Right hindlimb (tissue), 1 donor: ENCODE measurements at places on chromosomes 5 and 9.
A peak's percentile ranks its signal among the peaks of the same experiment; 100 is the strongest.

GRCh38 chr5:127423173-127423798 lies 94.2 kb upstream of the PRRC1 start:
- no peak for DNase-seq

- DNase-seq, result no peak
These were observed 179.3 kb upstream of the FGF10 start for GRCh38 chr5:44568519-44568918.

- no peak for DNase-seq
These were observed 78.1 kb downstream of the MED27 start for GRCh38 chr9:132001567-132001966.

DNA sequence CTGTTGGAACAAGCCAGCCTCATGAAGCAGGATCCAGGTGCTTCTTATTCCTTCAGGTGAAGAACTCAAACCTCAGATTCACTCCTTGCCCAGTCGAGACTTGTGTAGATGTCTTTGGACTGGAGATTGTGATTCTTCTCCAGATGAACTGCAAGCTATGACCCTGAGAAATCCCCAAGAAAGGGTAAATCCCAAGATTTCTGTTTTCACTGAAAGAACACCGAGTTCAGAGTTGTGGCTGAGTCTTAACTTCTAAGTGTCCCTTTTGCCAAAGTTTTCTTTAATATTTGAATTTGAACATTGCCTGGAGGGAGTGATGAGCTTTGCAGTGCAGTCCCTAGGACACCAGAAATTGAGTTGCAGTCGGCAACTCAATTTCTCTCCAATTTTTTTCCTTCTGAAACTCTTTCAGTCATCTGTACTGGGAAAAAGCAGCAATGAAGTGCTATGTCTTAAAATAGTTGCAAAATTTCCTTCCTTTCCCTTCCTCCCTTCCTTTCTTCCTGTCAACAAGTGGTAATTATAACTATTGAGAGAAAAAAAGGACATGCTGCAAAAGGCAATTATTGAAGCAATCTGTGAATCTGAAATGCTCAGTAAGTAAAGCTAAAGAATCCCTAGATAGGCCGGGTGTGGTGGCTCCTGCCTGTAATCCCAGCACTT lies 56.1 kb downstream of the ANKRD55 start:
- DNase-seq, result no peak

- DNase-seq, result no peak
These were observed 60.7 kb downstream of the PRRT1B start for GRCh38 chr9:131605770-131606590.

DNA sequence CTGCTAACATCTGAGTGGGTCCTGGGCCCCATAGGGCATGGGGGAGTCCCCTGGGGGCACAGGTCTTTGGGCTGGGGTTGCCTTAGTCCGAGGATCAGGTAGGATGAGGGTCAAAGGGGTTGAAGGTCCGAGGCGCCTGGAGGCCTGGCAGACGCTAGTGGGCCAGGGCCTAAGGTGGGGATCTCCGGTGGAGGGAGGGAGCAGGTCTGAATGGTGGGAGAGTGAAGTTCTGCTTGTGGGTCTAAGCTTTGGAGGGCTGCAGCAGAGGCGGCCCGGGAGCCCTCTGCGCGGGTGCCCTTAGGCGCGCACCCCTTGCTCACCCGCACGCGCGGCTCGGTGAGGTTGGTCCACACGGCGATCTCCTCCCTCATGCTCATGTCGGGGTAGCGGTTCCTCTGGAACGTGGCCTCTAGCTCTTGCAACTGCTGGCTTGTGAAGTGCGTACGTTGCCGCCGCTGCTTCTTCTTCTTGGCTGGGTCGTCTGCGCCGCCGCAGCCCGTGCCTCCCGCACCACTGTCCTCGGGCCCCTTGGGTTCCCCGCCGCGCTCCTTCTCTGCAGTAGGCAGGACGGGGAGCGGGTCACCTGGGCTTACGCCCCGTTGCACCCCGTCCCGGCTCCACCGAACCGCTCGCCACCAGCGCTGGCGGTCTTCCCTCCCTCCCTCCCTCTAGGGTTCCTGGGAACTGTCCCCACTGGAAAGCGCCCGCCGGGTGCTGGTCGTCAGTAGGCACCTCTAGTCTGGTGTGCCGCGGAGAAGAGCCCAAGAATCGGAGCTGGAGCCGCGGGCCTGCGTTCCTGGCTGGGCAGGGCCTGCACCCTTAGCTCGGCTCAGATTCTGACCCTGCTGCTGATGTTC lies 2.8 kb downstream of the PITX1 start:
- peak; percentile 51 for DNase-seq

GRCh38 chr5:146754621-146755020 lies 123.9 kb downstream of the PPP2R2B start:
- DNase-seq, result no peak

DNA sequence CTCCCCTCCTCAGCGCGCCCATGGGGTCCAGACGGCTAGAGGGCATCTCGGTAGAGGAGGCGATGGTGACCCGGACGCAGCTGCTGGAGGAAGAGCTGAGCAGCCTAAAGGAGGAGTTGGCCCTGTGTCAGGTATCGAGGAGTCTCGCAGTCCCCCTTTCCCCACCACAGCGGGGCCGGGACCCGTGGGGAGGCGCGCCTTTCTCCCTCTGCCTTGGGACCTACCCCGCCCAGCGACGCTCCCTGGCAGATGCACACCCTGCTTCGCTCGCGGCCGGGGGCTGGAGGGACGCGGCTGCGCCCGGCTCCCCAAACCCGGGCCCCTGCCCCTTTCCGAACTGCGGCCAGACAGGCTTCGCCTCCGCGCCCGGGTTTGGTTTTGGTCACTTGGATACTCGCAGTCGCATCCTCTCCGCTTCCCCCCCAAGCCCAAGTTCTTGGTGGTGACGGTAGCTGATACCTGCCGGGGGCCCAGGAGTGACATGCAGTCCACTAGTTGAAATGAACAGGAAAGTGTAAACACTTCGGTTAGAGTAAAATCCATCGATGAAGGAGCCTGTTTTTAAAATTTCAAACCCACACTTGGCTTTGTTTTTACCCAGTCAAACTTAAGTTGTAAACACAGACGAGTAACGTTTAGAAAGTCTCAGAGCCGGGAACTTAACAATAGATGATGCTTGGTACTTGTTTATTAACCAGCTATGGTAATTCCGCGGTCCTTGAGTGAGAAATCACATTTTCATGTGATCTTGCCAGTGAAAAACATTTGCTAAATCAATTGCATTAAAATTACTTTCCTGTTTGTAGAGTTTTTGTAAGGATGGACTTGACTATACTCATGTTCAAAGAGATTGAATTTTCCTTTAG lies 688 bp downstream of the CNTLN start:
- DNase-seq, result peak; percentile 75

DNA sequence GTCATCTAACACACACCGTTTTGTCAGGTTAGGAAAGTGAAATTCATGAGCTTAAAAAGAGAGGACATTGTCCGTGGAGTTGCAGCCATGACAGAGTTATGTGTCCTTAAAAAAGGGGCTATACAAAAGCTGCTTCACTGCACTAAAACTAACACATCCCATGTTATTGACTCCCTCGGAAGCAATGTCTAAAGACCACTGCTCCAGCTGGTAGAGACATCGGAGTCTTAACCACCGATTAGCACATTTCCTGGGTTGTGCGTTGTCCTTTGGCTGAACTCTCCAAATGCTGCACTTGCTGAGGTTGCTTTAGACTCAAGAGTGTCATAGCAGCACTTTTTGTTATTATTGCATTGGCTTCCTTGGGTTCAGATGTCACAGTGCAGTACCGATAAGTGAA lies 128.3 kb upstream of the C9orf72 start:
- peak; percentile 84 for DNase-seq

- no peak for DNase-seq
These were observed 185.0 kb upstream of the DAP start for GRCh38 chr5:10946050-10946449.

DNA sequence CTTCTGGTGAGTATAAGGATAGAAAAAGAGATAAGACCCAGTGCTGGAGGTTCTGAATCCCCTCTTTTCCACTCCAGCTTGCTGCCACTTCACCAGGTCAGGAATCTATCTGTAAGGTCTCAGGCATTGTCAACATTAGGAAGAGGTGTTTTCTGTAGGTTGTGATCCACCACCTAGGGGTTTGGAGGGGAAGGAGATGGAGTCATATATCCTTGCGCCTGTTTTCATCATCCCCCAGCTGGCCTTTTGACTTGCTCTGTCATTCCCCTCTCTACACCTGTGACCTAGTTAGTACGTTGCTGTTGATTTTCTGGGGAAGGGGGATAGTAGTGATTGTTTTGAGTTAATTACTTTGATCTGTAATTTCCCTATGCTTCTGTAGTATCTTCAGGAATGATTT lies 20.5 kb downstream of the SPINK5 start:
- no peak for DNase-seq

DNA sequence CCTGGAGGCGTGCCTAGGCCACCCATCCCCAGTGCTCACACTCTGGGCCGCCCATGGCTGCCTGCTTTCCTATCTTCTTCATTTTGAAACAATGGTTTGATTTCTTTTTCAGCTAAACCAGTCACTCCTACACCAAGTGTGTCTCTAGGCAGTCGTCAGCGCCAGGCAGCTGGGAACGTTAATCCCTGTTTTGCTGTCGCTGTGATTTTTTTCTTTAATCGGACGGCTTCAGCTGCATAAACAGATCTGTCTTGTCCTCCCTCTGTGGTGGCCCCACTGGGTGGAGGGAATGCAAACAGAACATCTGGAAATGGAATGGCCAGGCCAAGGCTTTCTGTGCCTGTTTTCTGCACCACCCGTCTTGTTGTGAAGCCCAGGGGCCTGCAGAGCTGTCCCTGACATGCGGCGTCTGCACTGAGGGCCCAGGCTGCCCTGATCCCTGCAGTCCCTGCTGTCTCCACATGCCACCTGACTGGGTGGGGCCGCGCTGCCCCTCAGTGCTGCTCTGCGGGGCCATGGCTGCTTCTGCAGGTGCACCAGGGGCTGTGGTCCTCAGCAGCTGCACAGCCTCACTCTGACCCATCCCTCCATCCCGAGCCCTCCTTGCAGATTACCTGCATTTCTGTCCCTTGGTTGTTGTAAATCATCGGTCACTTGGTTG lies 51.5 kb downstream of the WNK2 start:
- DNase-seq, result peak; percentile 83

DNA sequence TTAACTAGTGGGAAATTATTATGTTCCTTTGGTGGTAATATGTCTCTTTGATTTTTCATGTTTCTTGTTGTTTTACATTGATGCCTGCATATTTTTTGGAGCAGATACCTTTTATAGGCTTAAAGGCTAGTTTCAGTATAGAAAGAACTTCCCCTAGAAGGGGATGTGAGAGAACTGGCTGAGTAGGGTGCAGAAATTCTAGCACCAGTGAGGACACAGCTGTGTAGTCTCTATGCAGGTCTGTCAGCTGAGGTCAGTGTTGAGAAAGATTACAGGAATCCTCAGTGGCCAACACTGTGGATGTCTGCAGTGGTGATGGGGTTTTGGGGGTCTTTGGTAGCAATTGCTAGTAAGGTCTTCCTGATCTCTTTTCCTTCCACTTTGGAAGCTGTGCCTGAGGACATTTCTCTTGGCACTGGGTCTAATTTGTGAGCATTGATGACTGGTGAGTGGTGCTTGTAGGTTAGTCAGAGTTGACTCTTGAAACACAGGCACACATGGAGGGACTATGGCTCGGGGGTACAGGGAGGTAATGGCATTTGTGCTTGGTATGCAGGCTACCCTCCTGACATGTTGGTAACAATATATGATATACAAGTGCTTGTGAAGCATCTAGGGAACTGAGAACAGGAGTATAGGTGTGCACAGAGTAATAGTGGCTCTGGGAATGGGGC lies 221.4 kb downstream of the SPATA31D1 start:
- no peak for DNase-seq

DNA sequence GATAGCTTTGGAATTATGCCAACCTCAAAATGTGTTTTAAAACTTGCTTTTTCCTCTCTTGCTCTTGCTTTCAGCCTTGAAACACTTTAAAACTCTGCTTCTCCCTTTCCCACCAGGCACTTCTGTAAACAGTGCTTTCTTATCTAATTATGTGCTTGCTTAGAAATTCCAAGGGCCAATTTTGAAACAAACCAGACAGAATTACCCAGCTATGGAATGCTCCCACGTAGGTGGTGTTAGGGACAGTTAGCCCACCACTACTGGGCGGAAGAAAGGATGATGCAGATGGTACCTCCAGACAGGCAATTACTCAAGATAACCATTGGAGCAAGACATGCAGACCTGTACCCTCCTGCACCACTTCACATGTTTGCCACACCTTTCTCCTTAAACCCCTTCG lies 523.0 kb upstream of the PTPRD start:
- no peak for DNase-seq

GRCh38 chr9:7238247-7238637 lies 480.5 kb downstream of the KDM4C start:
- no peak for DNase-seq

DNA sequence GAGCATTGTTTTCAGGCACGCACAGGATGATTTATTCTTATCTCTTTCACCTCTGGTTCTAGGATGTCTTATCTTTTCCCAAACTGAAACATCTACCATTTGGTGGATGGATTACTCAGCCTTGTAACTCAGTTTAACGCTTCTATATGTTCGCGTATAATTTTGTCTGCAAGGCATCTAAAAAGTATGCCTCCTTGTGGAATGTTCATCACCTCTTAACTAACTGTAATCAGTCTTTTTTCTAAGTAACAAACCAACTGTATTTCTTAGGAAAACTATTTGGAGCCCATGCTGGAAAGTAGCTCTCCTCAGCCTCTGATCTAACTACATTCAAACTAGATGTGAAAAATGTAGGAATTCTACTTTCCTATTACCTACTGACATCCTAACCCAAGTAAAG lies 11.5 kb upstream of the F2RL2 start:
- DNase-seq, result no peak

DNA sequence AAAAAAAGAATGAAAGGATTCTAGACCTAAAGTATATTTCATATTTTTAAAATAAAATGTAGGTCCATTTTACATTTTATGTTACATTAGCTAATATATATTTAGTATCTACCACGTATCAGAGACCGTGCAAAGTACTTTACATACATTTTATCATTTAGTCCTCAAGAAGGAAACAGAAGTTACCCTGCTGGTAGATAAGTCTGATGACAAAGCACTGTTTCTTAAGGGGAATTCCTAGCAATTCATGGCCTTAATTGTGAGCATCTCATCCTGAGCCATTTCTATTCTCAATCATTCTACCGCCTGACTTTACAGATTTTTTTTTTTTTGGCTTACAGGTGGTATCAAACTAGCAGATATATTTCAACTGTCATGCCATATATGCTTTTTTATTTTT lies 367.7 kb downstream of the PRELID2 start:
- DNase-seq, result no peak

DNA sequence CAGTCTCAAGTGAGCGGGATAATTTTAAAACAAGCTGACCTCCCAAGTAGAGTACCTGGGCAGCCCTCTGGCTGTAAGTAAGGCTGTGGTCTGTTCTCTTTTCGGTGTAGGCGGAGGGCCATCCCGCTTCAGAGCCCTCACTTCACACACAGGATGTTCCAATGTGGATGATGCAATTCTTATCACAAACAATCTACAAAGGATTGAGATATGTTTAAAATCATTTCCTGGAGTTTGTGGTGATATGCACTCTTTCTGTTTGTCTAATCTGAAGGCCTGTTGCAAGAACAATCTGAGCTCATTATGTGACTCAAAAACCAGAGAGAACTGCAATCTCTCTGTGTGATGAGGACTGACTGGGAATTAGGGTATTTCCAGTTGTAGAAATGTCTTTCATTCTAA lies 42.5 kb downstream of the ITGA2 start:
- no peak for DNase-seq

GRCh38 chr5:90135779-90136378 lies 273.7 kb downstream of the CETN3 start:
- DNase-seq, result no peak
